ENCODE measurements at places on chromosomes 6 and 20.

GRCh38 chr6:168273441-168274036 lies 46.0 kb downstream of the DACT2 start:
- DNase-seq, result no peak

- no peak for DNase-seq
Measured at GRCh38 chr6:109002051-109002697, 92.5 kb downstream of the SESN1 start.

DNA sequence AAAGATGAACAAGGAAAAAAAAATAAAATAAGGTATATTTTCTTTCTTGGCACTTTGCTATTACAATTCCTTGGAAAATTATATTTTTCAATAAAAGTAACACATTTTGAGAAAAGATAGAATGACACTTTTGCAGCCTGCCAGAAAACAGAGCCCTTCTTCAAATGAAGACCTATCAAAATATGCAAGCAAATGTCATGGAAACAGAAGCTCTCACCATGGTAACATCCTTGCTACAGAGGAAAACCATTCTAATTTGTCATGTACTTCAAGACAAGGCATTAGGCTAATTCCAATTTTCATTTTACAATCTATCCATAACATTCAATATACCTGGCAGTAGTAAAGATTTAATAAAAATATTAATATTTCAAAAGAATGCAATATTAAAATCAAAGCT lies 177.9 kb downstream of the RNGTT start:
- DNase-seq, result no peak

DNA sequence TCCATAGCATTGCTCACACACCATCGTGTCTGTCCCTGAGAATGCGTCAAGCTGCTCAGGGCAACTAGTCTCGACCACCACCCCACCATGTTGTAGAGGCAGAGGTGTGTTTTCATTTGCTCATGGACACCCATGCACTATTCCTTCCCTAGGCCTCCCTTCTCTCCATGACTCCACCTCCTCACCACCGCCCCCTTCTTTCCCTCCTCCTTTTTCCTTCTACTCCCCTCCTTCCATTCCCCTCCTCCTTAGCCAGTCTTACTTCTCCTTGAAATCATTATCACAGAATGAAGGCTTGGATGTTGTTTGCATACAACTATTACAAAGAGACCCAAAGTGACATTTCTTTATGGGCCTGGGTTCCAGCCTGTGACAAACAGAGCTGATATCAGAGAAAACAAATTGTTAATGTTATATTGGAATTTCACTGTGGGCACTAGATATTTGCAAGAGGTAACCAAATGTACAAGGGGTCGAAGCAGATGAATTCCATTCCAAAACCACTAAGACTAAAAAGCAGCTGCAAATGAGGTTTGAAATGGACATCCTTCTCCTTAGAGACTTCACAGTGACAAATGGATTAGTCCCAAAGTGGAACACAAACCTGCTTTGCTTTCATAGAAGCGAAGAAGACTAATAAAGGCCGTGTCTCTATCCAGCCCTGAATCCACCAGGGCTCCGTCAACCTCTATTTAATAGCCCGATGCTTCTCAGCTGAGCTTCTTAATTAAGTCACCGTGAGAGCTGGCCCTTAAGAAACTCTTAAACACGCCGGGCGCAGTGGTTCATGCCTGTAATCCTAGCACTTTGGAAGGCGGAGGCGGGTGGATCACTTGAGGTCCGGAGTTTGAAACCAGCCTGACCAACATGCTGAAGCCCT lies 275.8 kb upstream of the SULF2 start:
- DNase-seq, result no peak

DNA sequence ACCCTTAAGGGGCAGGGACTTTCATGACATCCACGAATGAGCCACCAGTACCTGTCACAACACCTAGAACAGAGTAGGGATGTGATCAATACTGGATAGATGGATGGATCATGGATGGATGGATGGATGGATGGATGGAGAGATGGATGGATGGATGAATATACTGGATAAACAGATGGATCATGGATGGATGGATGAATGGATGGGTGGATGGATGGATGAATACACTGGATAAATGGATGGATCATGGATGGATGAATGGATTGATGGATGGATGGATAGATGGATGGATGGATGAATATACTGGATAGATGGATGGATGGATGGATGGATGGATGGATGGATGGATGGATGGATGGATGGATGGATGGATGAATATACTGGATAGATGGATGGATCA lies 73.0 kb downstream of the PKHD1 start:
- DNase-seq, result no peak

DNA sequence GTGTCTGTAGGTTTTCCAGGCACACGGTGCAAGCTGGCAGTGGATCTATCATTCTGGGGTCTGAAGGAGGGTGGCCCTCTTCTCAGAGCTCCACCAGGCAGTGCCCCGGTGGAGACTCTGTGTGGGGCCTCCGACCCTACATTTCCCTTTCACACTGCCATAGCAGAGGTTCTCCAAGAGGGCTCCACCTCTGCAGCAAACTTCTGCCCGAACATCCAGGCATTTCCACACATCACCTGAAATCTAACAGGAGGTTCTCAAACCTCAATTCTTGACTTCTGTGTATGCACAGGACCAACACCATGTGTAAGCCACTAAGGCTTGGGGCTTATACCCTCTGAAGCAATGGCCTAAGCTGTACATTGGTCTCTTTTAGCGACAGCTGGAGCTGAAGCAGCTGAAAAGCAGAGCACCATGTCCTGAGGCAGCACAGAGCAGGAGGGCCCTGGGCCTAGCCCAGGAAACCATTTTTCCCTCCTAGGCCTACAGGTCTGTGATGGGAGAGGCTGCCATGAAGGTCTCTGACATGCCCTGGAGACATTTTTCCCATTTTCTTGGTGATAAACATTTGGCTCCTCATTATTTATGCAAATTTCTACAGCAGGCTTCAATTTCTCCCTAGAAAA lies 253.3 kb downstream of the ERMARD start:
- DNase-seq, result no peak

- DNase-seq, result no peak
Measured at GRCh38 chr6:43516367-43516696, 394 bp downstream of the YIPF3 start.

DNA sequence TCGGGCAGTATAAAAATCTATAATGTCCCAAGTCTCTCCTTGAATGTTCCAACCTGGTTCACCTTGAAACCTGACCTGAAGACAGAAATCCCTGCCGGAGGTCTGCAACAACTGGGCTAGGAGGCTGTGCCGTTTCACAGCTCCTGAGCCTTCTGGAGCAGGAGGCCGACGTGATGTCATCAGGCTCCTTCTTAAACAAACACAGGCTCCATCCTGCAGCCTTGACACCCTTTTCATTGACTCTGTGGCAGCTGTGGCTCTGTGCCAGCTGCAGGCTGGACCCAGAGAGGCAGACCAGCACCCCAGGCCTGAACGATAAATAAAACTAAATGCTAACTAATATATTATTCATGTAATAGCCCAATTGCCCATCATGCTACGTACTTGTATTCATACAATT lies 483.9 kb downstream of the CD83 start:
- no peak for DNase-seq

DNA sequence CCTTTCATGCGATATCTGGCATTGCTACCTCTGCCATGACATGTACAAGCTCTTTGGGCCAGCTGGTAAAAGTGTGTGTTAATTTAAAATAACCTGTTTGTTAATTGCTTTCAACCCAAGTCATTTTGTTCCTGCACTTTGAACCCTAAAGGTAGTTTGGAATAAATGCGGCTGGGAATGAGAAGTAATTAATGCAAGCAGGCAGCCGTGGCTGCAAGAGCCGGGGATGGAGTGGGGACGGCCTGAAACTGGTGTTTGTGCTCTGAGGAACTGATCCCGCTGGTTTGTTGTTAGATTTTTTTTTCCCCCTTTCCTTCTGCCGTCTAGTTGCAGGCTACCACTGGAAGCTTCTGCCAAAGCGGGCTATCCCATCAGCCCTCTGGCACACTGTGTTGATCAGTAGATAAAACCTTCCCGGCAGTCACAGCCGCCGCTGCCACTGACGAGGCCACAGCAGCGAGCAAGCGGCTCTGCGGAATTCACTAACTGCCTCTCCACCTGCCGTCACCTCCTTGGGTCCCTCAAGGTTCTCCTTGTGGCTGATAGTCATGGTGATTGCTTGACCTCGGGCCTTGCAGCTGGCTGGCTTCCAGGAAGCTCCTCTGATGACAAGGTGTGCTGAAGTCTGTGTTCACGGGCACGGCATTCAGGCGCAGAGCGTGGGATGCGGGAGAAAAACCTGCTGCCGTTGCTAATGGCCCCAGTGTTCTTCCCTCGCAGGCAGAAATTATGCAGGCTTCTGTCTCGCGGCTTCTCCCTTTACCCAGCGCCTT lies 315.9 kb downstream of the TFAP2A start:
- DNase-seq, result no peak
